ENCODE measurements at places on chromosomes 12 and 14.

DNA sequence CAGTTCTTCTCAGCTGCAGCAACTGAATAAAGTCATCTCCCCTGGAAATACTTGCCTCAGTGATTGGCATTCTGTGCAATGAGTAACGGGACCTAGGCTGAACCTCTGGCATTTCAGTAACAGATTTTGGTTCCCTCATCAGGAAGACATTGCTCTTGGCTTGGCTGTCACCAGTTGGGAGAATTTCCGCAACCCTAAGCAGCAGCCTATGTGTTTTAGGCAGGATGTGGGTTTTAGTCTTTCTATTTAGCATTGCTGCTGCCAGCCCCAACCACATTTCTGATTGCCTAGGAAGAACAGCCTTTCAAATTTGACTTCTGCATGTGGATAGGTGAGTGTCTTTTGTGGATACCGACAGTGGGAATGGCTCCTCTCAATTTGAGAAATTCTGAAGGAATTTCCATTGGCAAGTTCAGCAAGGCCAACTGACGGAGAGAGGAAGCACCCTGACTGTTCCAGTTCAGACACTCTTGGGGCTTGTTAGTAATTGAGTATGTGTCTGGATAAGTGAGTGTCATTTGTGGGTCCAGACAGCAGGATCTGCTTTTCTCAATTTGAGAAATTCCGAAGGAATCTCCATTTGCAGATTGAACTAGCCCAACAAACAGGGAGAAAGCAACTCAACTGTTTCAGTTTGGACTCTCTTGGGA, 19.0 kb upstream of the CLEC2A start:
- DNase-seq: no peak

- DNase-seq: no peak
Observed at GRCh38 chr12:32947206-32948067, 50.9 kb upstream of the PKP2 start.

DNA sequence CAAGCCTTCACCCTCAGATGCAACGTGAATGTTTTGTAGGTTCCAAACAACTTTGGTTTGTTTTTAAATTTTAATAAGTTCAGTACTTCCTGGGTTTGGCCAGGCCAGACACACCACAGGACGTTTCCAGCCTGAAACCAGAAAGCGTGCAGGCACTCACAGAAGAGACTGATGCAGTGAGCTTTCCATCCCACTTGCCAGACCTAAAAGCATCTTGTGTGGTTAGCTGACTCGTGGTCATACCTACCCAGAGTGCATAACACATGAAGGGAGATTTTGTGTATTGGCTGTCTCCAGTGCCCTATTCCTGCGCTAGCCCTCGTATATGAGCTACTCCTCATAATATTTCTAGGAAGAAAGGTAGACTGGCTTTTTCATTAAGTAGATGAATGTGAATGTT, 297.3 kb upstream of the FAR2 start:
- no peak for DNase-seq

- no peak for DNase-seq
Observed at GRCh38 chr12:50240792-50241114, 42.6 kb downstream of the LIMA1 start.

DNA sequence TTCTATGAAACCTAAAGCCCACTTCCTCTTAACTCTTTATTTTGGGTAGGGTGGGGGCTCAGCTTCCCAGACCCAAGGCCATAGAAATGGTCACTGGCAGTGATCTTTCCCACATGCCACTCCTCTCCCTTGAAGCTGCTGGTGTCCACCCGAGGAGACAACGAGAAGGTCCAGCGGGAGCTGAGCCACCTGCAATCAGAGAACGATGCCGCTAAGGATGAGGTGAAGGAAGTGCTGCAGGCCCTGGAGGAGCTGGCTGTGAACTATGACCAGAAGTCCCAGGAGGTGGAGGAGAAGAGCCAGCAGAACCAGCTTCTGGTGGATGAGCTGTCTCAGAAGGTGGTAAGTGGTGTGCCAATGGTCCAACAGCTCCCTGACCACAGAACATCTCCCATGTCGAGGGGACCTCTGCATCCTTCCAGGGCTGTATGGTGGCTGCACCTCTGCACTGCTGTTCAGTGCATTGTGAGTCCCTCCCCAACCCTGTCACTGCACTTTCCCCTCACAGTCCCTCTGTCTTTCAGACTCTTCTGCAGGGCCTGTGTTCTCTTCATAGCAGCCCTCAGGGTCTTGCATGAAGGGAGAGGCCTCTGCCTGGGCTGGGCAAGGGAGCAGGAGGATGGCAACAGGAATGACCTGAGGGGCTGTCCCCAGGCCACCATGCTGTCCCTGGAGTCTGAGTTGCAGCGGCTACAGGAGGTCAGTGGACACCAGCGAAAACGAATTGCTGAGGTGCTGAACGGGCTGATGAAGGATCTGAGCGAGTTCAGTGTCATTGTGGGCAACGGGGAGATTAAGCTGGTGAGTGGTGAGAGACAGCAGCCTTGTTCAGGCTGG, 18.8 kb upstream of the PIP4K2C start:
- no peak for DNase-seq

DNA sequence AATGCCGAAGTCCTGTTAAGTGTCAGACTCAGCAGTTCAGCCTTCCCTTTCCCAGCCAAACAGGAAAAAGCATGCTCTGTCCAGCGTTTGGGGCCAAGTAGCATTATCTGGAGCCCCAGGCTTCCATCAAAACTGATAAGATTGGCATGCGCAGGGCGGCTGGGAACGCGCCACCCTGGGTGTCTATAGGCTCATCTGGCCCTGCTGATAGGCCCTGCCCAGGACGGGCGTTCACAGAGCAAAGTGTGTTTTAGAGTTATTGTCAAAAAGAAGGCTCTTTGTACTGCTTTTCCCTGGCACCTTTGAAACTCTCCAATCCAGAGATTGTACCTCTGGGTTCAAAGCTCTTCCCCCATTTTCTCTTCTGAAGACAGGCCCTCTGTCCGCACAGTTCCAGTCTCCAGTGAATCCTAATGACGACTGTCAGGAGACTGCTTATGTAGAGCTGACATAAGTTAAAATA, at the start of gene ART4:
Gene ART4 (minus strand): TSS at position 102 of the 463 bp plus-strand sequence. CDS start 413 bp downstream, outside the sequence.
- no peak for DNase-seq

DNA sequence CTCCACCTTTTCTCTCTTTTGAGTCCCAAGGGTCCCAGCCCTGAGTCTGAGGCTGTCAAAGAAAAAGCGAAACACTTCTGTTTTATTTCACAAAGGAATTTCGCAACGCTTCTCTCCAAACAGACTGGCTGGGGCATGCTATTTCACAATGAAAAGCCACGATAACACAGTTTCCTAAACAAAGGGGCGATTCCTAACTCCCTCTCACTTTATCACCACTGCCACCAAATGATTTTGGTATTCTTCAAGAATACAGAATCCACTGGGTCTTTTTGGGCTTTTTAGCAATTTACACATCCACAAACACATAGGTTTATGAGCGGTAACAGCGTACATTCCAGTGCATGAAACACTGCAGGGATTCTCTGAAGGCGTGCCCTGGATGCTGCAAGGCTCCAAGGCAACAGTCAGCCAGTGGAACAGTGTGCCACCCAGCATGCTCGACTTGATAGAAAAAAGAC, 161.2 kb downstream of the DAD1 start:
- no peak for DNase-seq

DNA sequence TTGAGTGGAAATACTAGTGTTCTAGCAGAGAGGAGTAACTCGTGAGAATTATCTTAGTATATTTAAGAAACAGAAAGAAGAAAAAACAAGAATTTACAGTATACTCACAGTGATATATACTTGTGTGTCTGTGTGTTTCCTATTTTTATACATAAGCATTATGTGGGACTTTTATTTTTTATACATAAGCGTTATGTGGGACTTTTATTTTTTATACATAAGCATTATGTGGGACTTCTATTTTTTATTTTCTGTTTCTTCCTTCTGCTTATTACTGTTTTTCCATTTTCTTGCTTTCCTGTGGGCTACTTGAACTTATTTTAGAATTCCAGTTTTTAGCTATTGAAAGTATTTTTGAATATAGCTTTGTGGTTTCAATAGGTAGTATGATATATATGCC, 6.9 kb upstream of the ZNF140 start:
- DNase-seq: no peak

DNA sequence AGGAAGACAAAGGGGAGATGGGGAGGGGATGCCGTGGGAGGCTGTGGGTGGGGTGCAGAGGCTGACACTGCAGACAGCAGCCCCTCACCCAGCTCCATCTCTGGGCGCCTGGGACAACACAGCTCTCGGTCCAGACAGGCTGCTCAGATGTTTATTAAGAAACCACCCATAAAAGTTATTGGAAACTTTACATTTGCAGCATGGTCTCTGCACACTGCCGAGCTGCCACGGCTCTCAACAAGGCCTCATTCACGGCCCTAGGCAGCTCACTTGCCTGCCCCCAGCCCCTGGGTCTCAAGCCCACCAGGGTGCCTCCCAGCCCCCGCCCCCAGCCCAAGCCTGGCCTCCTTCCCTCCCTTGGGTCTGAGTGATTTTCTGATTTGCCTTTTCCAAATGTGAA, 21.0 kb upstream of the COL2A1 start:
- no peak for DNase-seq

GRCh38 chr12:109014984-109015765, 5.7 kb downstream of the SVOP start:
- DNase-seq: no peak

GRCh38 chr12:116551619-116551951, 7.6 kb upstream of the MAP1LC3B2 start:
- no peak for DNase-seq

- no peak for DNase-seq
Observed at GRCh38 chr12:52336641-52337040, 15.4 kb upstream of the KRT83 start.

DNA sequence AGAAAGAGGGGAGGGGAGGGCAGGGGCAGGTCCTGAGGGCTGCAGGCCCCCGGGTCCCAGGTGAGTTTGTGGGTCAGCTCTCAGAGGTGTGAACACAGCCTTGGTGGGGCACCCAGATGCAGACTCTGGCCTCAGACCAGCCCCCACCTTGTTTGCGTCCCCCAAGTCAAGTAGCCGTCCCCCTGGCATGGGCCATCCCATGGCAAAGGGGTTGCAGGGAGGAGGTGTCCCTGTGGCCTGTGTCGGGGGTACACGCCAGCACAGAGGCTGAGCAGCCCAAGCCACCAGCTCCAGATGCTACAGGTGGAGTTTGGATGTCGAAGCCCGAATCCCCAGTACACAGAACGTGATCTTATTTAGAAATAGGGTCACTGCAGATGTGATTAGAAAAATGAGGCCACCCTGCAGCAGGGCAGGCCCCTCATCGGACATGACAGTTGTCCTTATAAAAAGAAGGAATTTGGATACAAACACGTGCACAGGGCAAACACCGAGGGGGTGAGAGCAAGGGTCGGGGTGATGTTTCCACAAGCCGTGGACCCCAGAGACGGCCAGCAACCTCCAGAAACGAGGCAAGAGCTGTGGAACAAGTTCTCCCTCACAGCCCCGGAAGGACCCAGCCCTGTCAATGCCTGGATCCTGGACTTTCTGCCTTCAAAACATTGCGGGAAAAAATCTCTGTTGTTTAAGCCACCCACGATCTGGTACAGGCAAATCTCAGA, 141.2 kb upstream of the C14orf180 start:
- no peak for DNase-seq

DNA sequence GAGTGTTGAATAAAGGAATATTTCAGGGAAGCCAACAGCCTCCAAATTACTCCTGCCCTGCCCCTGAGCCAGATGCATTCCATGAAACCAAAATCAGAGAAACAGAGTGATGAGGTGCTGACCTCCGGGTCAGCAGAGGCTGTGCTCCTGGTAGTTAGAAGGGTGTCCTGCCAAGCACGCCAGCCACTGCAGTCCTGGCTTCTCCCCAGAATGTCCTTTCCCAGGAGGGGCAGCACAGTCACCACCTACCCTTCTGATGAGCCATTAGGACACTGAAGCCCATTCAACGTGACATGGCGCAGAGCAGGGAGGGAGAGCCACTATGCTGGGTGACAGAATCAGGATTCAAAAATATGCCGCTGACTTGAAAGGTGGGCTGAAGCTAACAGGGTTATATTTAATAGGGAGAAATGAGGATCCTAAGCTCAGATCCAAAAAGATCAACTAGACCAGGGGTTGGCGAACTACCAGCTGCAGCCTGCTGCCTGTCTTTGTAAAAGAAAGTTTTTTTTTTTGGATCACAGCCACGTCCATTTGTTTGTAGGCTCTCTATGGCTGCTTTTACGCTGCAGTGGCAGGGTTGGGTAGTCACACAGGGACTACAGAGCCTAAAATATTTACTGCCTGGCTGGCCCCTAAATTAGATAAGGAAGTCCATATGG, 34.5 kb upstream of the PLEK2 start:
- DNase-seq: no peak

All from AG04449 (cell line).